ENCODE measurements at places on chromosomes 11 and 22.

DNA sequence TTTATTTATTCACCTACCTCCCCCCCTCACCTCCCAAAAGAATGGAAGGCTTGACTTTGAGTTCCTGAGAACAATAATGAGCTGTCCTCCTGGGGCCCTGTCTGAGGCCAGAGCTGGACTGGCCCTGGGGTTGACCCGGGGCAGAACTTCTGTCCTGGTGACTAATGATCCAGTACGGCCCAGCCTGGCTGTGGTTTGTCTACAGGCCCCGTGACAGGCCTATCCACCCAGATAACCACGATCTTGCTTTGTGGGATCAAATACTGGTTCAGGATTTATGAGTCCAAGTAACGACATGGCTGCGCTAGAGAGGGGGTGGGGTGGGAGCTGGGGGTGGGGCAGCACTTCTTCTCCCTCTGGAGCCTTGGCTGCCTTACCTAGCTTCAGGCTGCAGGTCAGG is 81.5 kb downstream of the WT1 start:
- DNase-seq = no peak

- DNase-seq = no peak
Measured at GRCh38 chr11:119591836-119592310, 137.1 kb downstream of the NECTIN1 start.

- no peak for DNase-seq
Measured at GRCh38 chr11:69217276-69218105, 61.8 kb downstream of the SMIM38 start.

GRCh38 chr11:129280027-129280811 is 88.1 kb upstream of the ARHGAP32 start:
- peak; percentile 36 for DNase-seq

- no peak for DNase-seq
Measured at GRCh38 chr11:73156114-73156513, 14.0 kb upstream of the FCHSD2 start.
